ENCODE measurements at places on chromosomes 12 and 14.
A peak's percentile ranks its signal among the peaks of the same experiment; 100 is the strongest.

GRCh38 chr12:70733385-70733784 lies 96.2 kb upstream of the PTPRB start:
- DNase-seq: peak; percentile 52

DNA sequence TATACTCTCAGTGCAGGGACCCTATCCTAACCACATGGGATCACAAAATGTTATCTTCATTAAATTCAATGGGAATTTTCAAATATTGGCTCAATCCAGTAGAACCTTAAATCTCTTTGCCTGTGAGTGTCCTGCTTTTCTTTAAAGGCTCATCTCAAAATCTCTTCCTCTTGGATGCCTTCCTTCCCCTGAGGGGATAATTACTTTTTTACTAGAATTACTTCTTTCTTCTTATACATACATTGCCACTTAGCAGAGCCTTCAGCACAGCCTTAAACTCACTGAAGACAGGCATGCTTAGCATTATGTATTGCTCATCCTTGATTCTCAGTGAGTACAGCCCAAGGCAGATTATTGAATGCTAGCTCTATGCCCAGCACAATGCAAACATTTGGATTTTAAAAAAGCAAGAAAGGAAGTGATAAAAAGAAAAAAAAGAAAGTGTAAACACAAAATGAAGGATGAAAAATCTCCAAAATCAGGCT lies 1918.0 kb upstream of the FLRT2 start:
- no peak for DNase-seq

- DNase-seq: no peak
Observed at GRCh38 chr12:24133384-24133783, 183.9 kb upstream of the SOX5 start.

DNA sequence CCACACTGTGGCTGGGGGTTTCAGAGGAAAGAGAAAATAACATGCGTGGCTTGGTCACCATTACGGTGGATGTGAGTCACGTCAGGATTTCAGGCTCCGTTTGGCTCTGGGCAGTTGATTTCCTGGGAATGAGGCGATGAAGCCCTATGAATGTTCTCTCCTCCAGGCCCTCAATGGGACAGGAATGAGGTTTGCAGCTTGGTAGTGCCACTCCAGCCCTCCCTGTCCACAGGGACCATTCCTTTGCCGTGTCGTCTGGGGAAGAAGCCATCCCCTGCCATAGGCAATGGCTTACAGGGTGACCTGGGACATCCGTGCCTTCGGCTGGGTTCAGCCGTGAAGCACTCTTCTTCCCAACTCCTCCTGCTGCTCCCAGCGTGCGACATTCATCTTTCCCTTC lies 95.0 kb downstream of the FBXL14 start:
- no peak for DNase-seq

GRCh38 chr14:23335623-23336022 lies 14.4 kb downstream of the PABPN1 start:
- DNase-seq: no peak

DNA sequence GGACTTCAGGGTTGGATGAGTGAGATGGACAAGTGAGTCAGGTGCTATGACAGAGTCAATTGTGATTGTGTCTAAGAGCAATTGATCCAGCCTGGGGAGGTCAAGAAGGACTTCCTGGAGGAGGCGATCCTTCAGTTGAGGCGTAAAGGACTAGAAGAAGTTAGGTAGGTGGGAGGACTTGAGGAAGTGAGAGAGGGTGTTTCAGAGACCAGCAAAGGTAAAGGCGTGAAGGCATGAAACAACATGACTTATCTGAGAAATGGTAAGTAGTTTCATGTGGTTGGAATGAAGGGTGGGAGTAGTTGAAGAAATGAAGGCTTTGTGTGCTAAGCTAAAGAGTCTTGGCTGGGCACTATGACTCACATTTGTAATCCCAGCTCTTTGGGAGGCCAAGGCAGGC lies 48.9 kb upstream of the PPP1CC start:
- no peak for DNase-seq

DNA sequence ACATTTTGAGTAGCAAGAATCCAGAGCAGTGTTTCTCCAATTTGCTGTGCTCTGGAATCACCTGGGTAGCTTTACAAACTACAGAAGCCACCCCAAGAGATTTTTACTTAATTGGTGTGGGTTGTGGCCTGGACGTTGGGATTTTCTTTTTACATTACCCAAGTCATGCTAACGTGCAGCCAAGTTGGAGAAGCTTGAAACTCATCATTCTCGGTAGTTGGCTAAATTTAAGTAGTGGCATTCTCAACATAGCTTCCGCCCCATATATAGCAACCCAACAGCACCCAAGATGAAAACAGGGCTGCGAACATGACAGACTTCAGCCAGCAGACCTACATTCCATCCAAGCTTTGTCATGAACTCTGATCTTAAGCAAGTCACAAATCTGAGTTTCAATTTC lies 25.0 kb downstream of the DAD1 start:
- DNase-seq: no peak

DNA sequence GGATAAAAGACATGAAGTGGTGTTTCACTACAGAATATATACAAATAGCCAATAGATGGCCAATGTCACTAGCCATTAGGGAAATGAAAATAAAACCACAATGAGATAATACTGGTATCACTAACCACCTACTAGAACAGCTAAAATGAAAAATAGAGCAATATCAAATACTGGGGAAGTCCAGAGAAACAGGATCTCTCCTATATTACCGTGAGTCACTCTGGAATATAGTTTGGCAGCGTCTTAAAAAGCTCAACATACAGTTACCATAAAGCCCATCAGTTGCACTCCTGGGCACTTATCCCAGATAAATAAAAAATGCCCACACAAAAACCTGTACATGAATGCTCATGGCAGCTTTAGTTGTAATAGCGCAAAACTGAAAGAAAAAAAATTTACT lies 101.7 kb downstream of the TMTC1 start:
- no peak for DNase-seq

GRCh38 chr12:51324953-51325352 lies 979 bp upstream of the BIN2 start:
- no peak for DNase-seq

- no peak for DNase-seq
Observed at GRCh38 chr14:28763751-28764256, 2.8 kb upstream of the FOXG1 start.

Measured in pulmonary artery endothelial cell (primary cell).